ENCODE measurements at places on chromosomes 7 and 10.

- peak; percentile 47 for DNase-seq
These were observed 40.2 kb downstream of the PDSS1 start for GRCh38 chr10:26737730-26738129.

GRCh38 chr7:41621953-41622831 lies 80.7 kb downstream of the INHBA start:
- no peak for DNase-seq

- DNase-seq, result no peak
These were observed 109.5 kb downstream of the ADCY1 start for GRCh38 chr7:45683556-45684148.

- DNase-seq, result no peak
These were observed 35.0 kb downstream of the VIPR2 start for GRCh38 chr7:159109653-159110035.

DNA sequence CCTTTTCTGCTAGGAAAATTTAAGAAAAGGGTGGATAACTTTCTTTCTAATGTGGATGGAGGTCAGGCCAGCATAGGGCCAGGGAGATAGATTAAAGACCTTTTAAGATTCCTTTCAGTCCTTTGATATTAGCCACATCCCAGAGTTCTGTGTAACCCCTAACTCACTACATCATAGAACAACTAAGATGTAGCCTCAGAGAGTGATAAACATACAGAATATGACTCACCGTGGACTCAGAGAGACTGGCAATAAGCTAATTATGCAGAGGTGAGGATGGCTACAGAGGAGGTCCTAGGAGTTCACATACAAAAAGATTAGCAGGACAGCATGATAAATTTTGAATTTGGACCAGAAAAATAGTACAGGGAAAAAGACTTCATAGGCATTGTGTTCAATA lies 141.0 kb downstream of the AOAH start:
- DNase-seq, result peak; percentile 33

- DNase-seq, result no peak
These were observed 378.0 kb upstream of the SEMA3D start for GRCh38 chr7:85564861-85565260.
